ENCODE measurements at places on chromosomes 12 and 14.

GRCh38 chr14:68363843-68364767 lies 428.8 kb downstream of the ZFP36L1 start:
- DNase-seq, result no peak

DNA sequence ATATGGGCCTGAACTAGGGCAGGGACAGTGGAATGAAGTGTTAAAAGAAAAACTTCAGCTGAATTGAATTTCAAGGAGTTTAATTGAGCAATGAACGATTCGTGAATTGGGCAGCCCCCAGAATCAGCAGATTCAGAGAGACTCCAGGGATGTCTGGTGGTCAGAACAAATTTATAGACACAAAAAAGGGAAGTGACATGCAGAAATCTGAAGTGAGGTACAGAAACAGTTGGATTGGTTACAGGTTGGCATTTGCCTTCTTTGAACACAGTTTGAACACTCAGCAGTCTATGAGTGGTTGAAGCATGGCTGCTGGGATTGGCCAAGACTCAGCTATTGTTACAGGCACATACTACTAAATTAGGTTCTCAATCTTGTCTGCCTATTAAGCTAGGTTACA lies 9.7 kb upstream of the TBPL2 start:
- no peak for DNase-seq

DNA sequence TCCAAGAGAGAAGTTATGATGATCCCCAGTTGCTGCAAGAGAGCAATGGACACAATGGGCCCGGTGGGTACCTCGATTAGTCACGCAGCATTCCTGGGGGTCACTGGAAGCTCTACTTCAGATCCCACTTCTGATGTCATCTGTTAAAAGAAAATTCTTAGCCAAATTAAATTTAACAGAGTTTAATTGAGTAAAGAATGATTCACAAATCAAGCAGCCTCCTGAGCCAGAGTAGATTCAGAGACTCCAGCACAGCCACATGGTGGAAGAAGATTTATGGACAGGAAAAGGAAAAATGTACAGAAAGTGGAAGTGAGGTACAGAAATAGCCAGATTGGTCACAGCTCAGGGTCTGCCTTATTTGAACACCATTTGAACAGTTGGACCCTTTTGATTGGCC lies 107.5 kb downstream of the SPTSSA start:
- DNase-seq, result no peak

GRCh38 chr12:91098941-91099340 lies 12.4 kb downstream of the LUM start:
- DNase-seq, result no peak

DNA sequence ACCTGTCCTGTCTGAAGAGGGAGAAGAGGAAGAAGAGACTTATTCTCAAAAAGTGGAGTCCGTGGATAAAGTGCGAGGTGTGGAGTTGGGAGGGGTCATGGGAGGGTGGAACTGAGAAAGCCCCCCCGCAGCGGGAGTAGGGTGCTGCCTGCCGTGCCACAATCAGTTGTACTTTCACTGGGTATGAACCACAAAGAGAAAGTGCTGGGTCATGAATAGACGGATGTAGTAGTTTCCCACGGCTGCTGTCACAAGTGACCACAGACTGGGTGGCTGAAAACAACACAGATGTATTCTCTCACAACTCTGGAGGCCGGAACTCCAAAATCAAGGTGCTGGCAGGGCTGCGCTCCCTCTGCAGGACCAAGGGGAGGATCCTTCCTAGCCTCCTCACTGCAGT lies 5.5 kb downstream of the DNAH10 start:
- DNase-seq, result no peak

- no peak for DNase-seq
Measured at GRCh38 chr14:59190372-59190771, 1.9 kb downstream of the DAAM1 start.

GRCh38 chr14:37082449-37082848 lies 90.0 kb downstream of the SLC25A21 start:
- DNase-seq, result no peak

- no peak for DNase-seq
Measured at GRCh38 chr12:14931791-14932560, 6.4 kb downstream of the ERP27 start.

DNA sequence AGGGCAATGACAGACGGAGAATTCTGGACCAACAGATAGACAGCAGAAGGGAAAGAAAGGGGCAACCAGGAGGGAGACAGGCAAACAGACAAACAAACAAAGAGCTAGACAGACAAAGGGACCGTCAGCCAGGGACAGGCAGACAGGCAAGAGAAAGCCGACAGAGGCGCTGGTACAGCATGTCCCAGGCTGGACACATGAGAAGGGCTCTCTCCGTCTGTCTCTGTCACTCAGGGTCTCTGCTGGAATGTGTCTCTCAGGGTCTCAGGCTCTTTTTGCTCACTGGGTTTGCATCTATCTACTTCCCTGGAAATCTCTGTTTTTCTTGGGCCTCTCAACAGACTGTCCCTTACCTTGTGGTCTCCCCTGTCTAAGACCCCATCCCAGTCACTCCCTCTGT lies 8.2 kb upstream of the SMUG1 start:
- no peak for DNase-seq

DNA sequence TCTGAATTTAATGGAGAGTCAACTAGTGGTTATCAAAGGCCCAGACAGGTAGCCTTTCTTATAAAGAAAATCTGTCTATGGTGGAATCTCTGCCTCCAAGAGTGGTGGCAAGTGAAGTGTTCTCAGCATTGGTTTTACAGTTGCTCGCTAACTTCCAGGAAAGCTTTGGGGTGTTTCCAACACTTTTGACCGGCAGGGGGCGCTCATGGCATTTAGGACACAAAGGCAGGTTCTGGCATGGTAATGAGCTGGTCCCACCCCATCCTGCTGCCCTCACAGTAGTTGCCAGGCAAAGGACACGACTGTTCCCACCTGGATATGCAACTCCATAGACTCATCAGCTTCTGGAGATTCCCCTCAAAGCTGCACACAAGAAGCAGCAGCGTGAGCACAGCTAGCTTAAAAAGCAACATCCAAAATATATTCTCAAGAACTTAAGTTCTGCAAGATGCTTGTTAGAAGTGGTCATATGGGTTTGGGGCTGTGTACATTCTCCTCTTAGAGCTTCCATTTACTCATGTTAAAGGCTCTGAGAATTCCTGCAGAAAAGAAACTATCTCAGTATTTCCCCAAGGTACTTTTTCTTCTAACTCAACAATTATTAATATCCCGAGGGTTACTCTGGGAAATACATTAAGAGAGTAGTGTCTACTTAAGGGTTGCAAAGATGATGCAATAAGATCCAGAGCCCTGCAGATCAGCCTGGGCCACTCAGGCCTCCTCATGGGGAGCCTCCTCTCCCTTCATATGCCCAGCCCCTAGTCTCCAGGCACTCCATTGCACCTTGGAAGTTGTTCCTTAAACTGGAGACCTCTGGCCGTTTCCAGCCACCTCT lies 14.8 kb downstream of the PROX2 start:
- DNase-seq, result peak; percentile 27

DNA sequence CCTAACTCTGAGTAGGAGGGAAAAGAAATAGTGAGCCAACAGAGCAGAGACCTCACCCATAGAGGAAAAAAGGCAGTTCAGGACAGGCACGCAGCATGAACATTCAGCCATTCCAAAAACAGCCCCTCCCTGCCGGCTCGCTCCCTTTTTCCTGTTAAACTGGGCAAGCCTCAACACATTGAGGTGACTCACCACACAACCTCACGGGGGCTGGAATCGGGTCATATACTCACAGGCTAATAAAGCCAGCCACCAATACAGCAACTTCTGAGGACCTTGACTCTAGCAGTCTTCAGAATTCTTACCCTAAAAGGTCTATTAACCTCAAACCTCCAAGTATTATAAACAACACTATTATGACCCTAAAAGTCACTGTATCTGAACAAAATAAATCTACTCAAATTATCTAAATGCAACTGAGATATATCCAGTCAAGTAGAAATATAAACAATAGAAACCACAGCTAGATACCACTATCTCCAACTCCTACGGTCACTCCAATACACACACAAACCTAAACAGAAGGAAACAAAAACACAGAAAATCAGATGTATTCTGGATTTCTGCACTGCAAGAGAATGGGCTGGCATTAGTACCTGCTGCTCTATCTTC lies 6.3 kb downstream of the YBX3 start:
- no peak for DNase-seq

DNA sequence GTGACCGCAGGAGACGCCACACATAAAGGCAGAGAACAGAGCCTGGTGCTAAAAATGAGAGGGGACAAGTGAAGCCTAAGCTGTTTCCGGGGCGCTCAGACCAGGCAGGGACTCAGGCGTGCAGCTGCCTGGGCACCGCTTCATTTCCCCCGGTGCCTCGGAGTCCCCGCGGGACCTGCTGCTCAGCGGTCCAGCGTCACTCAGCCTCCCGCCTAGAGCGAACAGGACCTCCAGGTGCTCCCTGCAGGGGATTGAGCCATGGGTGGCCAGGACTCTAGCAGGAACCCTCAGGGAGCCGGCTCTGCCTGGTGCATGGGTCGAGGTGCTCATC lies 31.0 kb downstream of the CCDC85C start:
- DNase-seq, result no peak

DNA sequence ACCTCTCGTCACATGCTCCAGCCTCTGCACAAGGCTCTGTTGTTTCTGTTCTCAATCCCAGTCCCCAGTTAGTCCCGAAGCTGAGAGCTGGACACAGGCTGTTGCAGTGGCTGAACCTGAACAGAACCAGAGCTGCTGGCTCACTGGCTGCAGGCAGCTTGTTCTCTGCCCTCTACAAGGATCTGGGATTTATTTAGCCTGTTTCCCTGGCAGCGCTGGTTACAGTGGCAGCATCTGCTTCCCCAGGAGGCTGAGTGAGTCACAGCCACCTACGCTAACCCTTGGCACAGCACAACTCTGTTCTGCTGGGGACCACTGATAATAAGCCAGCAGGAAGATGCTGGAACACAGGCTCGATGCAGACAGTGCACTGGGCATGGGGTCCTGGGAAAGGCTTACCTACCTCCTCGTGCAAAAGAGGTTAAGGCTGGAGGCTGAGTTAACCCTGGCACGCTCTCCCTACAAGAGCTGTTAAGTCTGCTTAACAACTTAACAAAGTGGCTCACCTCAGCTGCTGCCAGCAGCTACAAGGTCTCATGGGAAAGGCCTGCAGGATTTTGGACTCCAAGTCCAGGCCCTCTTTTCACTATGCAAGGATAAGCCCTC lies 299.6 kb downstream of the PCNX1 start:
- peak; percentile 1 for DNase-seq

DNA sequence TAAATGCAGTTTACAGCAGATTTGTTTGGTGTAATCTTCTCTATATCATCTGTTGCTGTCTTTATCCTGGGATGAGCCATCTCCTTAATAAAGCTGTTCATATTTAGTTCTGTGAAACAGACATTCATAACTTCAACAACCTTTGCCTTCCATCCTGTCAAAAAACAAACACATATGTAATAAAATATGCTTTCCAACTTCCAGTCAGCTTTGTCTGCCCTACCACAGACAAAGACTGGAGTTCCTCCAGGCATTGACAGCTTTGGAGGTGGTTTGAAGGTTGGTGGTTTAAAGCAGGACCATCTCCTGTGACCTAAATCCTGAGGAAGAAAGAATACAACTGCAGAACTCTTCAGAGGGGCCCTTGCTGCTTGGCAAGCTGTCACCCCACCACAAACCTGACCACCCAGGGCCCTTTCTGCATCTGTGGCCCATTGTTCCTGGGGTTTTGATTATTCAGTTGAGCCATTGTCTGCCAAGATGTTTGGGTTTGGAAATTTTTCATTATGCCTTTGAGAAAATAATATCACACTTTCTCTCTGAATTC lies 28.2 kb upstream of the PTGR2 start:
- no peak for DNase-seq

GRCh38 chr14:79701371-79701770 lies 509.9 kb downstream of the DIO2 start:
- no peak for DNase-seq

- no peak for DNase-seq
Measured at GRCh38 chr12:130391186-130391585, 53.5 kb downstream of the PIWIL1 start.

DNA sequence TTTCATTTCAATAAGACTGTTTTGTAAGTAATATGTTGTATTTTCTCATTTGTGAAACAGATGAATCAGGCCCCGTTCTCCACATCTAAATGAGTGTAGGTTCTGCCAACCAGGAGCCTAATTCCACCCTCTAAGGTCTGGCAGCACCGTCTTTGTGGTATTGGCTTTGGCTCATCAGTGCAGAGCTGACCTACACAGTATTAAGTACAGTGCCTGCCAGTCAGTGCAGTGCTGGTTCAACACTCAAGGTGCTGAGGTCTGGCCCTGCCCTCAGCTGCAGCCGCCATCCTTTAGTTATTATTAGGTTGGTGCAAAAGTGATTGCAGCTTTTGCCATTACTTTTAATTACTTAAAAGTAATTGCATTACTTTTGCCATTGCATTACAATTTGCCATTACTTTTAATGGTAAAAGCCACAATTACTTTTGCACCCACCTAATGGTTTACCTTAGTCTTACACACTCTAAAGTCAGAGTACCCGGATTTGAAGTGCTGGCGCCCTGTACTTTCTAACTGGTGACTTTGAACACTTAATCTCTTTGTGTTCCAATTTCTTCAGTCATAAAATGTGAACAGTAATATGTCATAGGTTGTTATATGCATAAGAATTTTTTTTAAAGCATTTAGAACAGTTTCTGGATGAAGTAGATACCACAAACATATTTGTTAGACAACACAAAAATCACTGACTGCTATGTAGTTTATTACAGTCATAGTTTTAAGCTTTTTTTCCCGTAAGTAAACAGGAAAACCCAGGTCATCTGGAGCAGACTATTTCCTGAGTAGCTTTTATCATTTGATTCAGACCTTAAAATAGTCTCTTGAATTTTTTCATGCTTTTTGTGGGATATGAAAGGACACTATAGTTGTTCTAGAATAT lies 99.5 kb downstream of the SYNE2 start:
- DNase-seq, result no peak

DNA sequence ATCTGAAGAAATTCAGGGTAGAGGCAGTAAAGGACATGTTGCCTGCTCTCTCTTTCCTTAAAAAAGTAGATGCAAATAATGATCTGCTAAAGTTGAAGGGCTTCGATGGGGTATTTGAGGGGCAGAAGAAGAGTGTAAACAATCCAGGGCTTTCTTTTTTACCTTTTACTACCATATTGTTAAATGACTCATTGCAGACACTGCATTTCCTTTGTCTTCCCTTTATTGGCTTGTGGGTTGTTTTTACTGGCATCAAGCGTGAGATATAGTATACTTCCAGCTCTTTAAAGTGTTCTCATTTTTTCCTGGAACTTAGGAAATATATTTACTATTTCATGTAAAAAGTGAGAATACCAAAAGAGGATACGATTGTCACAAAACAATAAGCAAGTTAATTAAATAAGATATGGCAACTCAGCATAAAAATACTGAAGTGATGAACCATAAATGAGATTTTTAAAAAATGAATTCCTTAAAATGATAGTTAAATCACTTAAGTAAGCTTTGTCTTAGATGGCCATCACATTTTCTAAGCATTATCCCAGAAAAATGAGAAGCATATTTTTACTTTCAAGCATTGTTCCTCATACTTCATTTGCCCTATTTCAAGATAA lies 72.3 kb upstream of the KRAS start:
- no peak for DNase-seq

GRCh38 chr14:34858765-34859164 lies 16.4 kb downstream of the BAZ1A start:
- DNase-seq, result no peak

- DNase-seq, result no peak
Measured at GRCh38 chr14:30484976-30485375, 74.0 kb upstream of the G2E3 start.

All from GOT3 (cell line).